Left ventricle myocardium inferior (tissue), 1 donor: ENCODE measurements at places on chromosomes 16 and 17.

DNA sequence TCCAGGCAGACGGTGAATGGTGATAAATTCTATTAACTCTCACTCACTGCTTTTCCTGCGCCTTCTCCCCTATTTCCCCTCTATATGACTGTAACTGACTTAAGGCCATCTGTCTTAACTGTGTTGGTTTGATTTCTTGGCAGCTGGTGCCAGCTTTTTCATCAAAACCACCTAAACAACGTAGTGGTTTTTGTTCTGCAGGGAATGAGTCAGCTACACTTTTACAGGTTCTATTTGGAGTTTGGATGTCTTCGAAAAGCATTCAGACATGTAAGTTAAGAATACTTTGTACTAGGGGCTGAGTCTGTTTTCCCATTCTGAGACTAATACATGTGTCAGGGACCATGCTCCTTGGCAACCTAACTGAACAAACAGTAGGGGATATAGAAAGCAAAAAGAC lies 8.5 kb downstream of the REXO5 start:
- no peak for DNase-seq

GRCh38 chr16:85658504-85659326 lies 30.0 kb downstream of the GINS2 start:
- DNase-seq = no peak

DNA sequence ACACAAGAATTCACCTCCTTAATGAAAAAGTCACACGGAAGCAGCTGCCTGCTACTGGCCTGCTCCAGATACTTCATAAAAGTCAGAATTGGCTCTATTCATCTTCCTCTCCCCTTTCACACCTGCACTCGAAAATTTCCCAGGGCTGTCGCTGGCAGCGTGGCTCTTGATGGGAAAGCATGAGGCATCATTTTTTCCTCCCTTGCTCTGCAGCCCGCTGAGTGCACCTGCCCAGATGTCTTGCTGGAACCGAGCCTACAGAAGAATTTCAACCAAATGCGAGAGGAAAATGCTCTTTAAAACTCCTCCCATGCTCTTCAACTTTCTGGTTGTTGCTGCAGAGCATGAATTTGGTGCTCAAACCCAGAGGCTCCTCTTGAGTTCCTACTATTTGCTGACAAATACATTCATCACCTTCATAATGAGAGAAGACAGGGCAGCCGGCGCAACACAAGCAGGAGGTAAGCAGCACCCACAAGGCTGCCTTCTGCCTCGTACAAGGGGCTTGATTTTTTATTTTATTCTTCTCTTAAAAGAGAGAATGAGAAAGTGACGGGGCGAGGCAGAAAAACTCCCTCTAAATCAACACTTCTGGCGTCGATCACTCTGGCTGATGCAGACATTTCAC lies 146.8 kb downstream of the ZFHX3 start:
- DNase-seq = no peak

DNA sequence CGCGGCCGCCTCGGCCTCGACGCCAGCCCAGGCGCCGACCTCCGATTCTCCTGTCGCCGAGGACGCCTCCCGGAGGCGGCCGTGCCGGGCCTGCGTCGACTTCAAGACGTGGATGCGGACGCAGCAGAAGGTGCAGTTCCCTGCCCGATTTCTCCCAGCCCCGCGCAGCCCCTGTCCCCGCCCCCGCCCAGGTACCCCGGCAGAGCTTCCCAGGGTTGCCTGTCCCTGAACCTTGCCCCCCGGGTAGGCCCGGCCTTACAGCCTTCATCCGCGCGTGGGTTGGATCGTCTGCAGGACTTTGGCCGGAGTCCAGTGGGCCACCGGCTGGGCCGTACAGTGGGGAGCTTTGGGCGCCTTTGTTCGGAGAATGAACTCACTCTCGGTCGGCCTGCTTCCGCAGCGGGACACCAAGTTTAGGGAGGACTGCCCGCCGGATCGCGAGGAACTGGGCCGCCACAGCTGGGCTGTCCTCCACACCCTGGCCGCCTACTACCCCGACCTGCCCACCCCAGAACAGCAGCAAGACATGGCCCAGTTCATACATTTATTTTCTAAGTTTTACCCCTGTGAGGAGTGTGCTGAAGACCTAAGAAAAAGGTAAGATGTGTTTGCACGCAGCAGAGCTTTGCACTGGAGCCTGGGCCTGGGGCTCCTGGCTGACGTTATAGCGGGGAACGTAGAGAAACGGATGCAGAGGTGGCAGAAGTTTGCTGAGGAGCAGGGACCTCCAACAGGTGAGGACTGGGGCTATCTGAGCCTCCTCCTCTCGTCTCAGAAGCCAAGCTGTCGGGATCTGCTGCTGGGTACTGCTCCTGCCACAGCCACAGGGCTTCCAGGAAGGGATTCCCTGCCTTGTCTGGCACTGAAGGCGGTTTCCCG lies 593 bp downstream of the GFER start:
- no peak for DNase-seq

GRCh38 chr17:66717641-66718058 lies 117.3 kb upstream of the CACNG5 start:
- no peak for DNase-seq

DNA sequence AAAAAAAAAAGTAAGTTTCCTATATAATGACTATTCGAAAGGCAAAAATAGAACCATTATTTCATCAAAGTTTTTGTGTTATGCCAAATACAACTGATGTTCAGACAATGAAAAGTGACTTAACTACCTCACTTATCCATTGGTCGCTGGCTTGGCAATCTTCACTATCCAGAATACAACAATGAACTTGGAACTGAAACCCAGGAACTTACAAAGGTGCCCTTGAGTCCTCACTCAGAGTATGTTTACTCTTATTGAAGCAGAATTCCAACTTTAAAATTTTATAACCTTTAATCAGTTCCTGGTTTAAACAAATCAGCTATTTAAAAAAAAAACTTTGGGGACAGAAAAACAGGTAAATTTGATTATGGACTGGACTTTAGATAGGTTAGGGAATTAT lies 34.1 kb downstream of the HELZ start:
- no peak for DNase-seq

- no peak for DNase-seq
Observed at GRCh38 chr17:8444494-8444893, 8.8 kb downstream of the NDEL1 start.

- DNase-seq = no peak
Observed at GRCh38 chr16:28915181-28915580, 9.9 kb downstream of the RABEP2 start.

DNA sequence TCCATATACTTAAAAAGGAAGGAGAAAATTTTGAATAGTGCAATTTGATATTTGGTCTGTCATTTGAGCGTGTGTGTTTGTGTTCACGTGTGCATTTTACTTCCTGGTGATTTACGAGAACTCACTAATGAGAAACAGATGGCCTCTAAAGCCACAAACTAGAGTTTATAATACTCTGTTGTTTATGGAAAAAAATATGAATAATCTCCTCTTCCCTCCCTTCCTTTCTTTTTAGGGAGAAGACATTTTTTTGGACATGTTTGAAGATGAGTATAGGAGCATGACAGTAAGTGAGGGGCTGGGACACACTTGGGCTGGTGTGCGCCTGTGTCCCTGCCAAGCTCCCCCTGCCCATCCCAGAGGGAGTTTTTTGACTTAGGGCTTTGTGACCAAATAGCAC lies 102.7 kb downstream of the CLEC16A start:
- no peak for DNase-seq

- peak; percentile 32 for DNase-seq
Observed at GRCh38 chr16:78249056-78249455, 149.6 kb downstream of the WWOX start.

- no peak for DNase-seq
Observed at GRCh38 chr17:56925088-56925487, 11.2 kb upstream of the TRIM25 start.

DNA sequence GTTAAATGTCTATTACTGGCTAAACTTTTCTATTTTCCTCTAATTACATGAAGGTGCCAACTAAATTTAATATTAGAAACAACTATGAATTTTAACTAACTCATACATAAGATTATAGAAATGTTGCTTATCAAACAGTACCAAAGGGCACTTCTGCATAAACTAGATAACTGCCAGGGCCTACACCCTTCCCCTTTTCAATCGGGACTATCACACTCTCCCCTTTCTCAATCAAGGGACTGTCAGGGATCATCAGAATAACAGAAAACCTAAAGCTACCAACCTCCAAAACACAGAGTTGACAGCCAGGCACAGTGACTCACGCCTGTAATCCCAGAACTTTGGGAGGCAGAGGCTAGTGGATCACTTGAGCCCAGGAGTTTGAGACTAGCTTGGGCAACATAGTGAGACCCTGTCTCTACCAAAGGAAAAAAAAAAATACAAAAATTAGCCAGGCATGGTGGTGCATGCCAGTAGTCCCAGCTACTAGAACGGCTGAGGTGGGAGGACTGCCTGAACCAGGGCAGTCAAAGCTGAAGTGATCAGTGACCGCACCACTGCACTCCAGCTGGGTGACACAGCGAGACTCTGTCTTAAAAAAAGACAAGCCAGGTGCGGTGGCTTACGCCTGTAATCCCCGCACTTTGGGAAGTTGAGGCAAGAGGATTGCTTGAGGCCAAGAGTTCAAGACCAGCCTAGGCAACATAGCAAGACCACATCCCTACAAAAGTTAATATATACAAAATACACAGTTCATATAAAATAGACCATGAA lies 3.2 kb upstream of the PHLPP2 start:
- DNase-seq = no peak

DNA sequence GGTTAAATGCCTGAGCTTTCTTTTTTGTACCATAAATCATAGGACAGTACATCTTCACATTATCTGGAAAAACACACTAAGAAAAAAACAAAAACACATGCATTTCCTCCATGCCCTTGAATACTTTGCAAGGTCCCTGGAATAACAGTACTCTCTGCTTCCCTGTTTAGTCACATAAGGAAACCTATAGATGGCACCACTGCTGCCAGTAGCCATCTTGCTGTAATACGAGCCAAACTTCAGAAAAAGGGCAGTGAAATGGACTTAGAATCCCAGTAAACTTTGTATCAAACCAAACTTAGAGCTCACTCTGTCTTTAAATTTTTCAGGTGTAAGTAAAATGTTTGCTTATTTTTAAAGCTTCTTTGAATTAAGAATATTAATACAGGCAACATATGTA lies 435.5 kb downstream of the KCNJ2 start:
- DNase-seq = no peak

GRCh38 chr16:89393738-89394406 lies 96.5 kb downstream of the ANKRD11 start:
- DNase-seq = peak; percentile 76

DNA sequence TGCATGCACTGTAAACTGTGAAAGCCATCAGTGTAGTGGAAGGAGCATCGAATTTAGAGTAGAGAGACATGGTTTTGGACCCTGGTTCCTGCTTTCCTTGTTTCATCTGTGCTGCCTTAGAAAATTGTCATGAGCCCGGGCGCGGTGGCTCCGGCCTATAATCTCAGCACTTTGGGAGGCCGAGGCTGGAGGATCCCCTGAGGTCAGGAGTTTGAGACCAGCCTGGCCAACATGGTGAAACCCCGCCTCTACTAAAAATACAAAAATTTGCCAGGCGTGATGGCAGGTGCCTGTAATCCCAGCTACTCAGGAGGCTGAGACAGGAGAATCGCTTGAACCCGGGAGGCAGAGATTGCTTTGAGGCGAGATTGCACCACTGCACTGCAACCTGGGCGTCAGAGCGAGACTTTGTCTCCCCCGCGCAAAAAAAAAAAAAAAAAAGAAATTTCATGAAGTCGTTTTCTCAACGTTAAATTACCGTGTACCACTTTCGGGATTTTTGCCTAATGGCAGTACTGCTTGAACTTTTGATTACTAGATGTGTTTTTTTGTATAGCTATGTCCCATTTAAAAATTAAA lies 912 bp downstream of the COQ7 start:
- DNase-seq = no peak

DNA sequence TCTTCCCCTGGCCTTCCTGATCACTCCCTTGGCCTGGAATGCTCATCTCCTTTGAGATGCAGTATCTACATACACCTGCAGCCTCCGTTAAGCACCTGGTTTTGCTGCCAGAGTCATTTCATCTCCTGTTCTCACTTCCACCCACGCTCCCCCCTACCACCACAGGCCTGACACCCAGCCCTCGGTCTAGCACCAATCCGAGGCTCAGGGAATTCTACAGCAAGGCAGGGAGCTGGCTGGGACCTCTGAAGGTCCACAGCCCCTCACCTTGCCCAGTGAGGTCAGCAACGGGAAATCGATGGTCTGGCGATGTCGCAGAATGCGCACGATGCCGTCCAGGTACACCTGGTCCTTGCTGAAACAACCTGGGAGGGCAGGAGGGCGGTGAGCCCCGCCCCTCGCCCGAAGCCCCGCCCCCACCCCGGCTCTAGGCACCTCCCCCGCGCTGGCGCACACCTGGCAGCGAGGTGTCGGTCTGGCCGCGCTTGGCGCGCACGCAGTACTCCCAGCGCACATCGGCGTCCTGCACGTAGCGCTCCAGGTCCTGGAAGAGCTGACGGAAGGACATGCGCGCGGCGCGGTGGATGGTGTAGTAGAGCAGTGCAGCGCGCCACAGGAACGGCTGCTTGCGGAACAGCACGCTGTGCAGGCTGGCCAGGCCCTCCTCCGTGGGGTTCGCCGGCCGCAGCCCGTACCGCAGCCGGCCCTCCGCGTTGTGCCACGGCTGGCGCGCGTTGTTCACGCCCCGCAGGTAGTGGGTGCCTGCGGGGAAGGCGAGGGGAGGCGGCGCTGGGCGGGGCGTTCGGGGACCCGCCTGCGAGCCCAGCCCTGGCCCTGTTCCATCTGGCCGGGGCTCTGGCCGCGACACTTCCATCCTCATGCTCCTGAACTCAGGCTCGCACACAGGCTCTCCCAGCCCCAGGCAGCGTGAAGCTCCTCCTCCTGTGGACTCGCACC lies 5.7 kb downstream of the MATCAP1 start:
- peak; percentile 60 for DNase-seq

DNA sequence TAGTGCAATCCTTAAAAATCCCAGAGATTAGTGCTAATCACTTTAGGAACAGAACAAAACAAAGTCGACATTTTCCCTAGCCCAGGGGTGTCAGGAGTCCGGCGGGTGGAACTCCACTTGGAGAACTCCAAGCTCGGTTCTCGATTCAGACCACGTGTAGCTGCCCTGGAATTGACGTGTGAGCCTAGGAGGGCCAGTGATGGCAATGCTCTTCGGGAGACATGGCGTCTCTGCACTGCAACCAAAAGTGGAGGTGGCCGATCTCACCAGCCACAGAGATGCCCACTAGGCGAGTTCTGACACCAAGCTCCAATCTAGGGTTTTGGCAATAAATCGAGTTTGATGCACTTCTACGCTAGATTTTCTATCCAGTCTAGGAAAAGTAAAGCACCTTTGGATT lies 17.6 kb downstream of the MAP1LC3B start:
- DNase-seq = peak; percentile 0

- DNase-seq = no peak
Observed at GRCh38 chr16:87255866-87256265, 61.3 kb downstream of the C16orf95 start.

GRCh38 chr17:28381141-28381825 lies 9.8 kb downstream of the SARM1 start:
- DNase-seq = no peak
